Stimulated activated CD4-positive, alpha-beta T cell treated with anti-CD3 and anti-CD28 coated beads, TNF-alpha, amount 100 ng/mL, for 24 hours (primary cell): ENCODE measurements at places on chromosomes 4 and X.

GRCh38 chrX:43504394-43504793 is 151.7 kb upstream of the MAOA start:
- no peak for DNase-seq

DNA sequence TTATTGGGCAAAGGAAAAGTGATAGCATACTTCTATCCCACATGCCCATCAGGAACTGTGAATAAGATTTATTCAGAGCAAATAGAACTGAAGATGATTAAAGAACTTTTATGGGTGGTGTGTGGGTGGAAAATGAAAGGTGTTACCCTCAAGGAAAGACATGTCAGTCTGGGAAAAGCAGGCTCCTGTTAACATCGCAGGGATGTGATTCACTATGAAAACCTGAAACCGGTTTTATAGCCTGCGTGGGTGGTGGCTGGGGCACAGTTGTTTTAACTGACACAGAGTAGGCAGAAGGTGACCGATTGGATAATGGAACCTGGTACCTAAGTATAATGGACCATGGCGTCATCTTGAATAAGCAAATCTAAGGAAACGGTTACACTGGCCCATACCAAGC is 61.3 kb upstream of the CASK start:
- DNase-seq, result no peak

DNA sequence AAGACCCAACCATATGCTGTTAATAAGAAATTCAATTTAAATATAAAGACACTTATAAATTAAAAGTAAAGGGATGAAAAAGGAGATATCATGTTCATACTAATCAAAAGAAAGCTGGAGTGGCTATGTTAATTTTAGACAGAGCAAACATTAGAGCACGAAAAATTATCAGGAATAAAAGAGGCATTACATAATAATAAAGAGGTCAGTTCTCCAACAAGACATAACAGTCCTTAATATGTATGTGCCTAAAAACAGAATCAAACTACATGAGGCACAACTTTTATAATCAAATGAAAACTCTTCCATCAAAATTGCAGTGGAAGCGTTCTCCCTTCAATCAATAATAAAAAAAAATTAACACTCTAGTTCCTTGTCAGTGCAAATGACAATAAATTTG is 62.6 kb downstream of the ARHGEF6 start:
- no peak for DNase-seq

DNA sequence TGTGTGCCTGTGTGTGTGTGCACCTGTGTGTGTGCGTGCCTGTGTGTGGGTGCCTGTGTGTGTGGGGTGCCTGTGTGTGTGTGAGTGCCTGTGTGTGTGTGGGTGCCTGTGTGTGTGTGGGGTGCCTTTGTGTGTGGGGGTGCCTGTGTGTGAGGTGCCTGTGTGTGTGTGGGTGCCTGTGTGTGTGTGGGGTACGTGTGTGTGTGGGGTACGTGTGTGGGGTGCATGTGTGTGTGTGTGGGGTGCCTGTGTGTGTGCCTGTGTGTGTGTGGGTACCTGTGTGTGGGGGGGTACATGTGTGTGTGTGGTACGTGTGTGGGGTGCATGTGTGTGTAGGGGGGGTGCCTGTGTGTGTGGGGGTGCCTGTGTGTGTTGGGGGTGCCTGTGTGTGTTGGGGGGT is 73.4 kb upstream of the HGFAC start:
- DNase-seq, result no peak

DNA sequence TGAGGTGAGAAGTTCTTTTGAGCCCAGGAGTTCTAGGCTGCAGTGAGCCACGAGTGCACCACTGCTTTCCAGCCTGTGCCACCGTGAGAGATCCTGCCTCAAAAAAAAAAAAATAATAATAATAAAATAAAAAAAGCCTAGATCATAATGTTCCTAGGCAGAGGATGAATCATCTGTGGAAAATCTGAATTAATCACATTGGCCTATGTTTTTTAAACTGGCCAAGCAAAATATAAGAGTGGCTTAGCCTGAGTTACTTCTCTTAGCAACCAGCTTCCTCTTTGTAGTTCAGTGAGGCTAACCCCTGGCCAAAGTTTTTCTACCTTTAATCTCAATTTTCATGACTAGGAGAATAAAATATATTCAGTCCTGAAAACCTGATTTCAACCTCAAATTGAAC is 614.6 kb downstream of the PPP4R3C start:
- DNase-seq, result no peak

DNA sequence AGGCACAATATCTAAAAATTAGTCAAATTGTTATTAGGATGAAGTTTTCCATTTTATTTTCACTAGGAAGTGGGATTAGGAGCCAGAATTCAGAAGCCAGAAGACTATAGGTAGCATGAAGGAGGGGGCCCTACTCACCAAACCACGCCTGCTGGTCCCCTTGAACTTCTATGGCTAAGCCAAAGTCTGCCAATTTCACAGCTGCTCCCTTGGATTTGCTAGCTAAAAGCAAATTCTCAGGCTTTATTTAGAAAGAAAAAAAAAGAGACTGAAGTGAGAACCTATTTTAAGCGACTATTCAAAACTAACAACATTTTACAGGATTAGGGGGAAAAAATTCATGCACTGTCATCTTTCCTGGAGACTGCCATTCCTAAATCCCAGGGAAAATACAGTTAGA is 224.3 kb downstream of the CAMK2D start:
- no peak for DNase-seq

GRCh38 chrX:127390316-127390715 is 570.8 kb downstream of the PRR32 start:
- no peak for DNase-seq
